ENCODE measurements at places on chromosomes 13 and 19. TPM values are rescaled to one million over a fixed set of nuclear protein-coding genes. Genes with fewer than 3 reads are reported as not detected.

DNA sequence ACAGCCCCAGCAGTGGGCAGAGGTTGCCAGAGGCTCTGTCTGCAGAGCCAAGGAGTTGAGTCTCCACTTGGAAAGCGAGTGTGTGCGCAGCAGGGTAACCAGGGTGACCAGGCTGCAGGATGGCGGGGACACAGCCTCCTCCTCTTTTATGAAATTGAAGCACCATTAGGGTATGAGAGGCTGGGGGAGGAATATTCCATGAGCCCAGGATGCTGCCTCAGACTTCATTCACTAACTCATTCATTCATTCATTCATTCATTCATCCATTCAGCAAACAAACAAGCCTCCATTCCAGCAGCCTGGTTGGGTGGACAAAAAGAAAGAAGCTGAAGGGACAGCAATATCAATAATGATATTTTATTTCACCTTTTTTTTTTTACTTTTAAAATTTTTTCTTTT lies 6.6 kb upstream of the LMTK3 start:
- no peak for DNase-seq

DNA sequence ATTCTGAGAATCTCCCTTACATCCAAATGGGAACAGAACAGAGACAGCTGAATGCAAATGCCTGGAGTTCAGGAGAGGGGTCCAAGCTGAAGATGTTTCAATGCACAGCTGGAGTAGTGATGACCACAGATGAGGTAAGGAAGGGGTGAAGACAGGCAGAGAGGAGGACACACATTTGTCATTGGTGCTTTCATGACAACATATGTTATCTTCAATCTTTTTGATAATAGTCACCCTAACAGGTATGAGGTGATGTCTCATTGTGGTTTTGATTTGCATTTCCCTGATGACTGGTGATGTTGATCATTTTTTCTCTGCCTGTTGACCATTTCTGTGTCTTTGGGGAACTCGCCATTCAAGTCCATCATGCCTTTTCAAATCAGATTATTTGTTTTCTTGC lies 19.2 kb downstream of the SIGLEC7 start:
- DNase-seq = no peak

DNA sequence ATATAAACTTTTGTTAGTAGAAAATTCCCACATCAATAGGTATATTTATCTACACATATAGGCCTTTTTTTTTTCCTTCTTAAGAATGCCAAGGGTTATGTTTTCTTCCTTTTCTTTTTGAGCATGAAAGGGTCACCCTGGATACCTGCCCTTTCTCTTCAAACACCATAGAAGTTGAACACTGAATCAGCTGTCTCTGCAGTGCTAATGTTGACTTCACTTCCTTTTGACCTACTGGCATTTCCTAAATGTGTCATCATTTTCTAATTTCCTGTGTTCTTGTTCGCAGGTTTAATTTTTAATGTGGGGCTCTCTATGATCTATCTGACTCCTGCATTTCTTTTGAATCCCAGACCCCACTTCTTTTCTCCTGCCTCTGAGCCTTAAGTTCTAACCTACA lies 532.0 kb downstream of the GPC6 start:
- DNase-seq = no peak

DNA sequence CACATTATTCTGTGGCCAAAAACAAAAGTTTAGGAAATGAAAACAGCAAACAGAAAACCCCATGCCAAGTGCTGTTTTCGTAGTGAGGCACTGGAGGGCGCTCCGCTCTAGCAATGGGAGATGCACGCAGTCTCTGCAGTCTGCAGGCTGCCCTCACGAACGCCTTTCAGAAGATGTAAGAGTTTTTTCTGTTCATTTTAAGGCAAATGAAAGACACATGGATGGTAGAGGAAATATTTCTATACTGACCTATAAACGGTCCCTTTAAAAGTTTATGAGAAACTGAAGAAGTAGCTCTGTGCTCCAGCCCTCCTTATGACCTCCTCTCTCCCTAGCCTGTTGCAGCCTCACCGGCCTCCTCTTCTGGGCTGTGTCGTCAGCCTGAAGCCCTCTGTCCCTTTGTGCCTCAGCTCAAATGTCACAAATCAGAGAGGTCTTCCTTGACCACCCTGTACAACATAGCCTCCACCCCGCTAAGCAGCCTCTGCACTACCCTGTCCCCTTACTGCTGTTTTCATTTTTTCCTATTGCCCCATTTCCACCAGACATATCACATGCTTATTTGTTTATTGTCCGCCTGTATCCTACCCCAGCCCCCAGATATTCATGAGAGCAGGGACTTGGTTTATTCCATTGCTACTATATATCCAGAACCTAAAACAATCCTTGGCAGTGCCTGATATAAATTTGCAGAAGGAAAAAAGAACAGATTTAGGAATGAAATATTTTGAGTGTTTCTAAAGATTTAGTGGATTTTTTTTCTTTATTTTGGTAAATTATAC lies 116.4 kb downstream of the TM9SF2 start:
- DNase-seq = peak; percentile 66

- DNase-seq = no peak
Observed at GRCh38 chr13:83136660-83137059, 745.6 kb downstream of the SLITRK1 start.

- DNase-seq = no peak
Observed at GRCh38 chr13:100300708-100301107, 211.8 kb downstream of the PCCA start.

The ZNF99 gene
- total RNA-seq = not detected

The FCER2 gene
- total RNA-seq = not detected

The SLC1A6 gene
- total RNA-seq = not detected

The APOE gene
- total RNA-seq = 4,860 TPM

All from right lobe of liver (tissue), 6 donors.